Hematopoietic multipotent progenitor cell treated with erythropoietin and hydrocortisone succinate and interleukin-3 and kit ligand, for 15 days (in vitro differentiated cells): ENCODE measurements at places on chromosomes 3 and 15.

DNA sequence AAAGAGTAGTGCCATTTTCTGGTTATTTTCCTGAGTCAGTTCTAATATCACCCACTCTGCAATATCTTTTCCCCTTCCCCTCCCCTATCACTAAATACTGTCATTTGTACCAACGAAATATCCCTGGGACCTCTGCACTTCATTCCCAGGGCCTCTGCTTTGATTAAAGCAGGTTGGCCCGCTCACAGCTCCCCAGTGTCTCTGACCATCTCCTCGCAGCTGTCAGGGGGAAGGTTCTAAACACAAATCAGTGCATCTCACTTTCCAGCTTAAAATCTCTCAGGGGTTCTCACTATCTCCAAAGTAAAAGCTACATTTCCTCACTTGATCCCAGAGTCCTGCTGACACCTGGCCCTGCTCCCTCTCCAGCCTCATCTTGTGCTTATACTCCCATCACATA lies 28.1 kb upstream of the SLC35G2 start:
- no peak for DNase-seq

GRCh38 chr15:60494108-60494507 lies 15.2 kb upstream of the ICE2 start:
- no peak for DNase-seq

- no peak for DNase-seq
Measured at GRCh38 chr3:194548346-194549321, 61.8 kb upstream of the ATP13A3 start.

DNA sequence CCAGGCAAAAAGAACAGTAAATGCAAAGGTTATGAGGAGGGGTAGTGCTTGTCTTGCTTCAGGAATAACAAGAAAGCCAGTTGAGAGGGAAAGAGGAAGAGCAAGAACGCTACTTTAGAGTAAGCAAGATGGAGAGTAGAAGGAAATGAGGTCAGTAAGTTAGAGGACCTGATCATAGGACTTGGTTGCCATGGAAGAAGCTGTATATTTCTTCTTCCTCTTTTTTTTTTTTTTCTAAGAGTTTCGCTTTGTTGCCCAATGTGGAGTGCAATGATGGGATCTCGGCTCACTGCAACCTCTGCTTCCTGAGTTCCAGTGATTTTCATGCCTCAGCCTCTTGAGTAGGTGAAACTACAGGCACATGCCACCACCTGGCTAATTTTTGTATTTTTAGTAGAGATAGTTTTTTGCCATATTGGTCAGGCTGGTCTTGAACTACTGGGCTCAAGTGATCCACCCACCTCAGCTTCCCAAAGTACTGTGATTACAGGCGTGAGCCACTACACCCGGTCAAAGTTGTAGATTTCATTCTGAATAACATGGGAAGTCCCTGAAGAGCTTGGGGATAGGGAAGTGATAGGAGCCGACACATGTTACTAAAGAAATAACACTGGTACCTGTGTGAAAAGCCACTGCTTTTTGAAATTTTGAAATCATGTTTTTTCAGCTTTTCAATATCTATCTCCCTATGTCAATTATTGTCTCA lies 527.9 kb upstream of the NAALADL2 start:
- DNase-seq: no peak

- no peak for DNase-seq
Measured at GRCh38 chr3:156323466-156323865, 203.1 kb downstream of the KCNAB1 start.

DNA sequence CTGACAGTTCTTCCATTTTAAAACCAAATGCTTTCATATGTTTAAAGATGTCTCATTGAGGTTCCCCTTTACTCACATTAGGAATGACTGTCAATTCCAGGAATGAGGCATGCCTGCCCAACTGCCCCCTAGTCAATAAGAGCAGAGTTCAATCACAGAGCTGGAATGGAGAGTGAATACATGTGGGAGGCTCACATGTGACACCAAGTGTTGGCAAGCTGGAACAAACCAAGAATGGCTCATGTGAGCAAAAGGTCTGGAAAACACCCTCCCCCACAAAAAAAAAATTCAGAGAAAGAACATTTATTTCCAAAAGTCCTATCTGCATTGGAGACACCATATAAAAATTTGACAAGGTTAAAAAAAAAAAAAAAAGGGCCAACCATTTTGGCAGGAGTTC lies 3.7 kb downstream of the PBRM1 start:
- peak; percentile 25 for DNase-seq

- DNase-seq: no peak
Measured at GRCh38 chr3:64345371-64345770, 120.1 kb upstream of the PRICKLE2 start.

GRCh38 chr15:85685356-85685755 lies 109.4 kb downstream of the KLHL25 start:
- DNase-seq: no peak

DNA sequence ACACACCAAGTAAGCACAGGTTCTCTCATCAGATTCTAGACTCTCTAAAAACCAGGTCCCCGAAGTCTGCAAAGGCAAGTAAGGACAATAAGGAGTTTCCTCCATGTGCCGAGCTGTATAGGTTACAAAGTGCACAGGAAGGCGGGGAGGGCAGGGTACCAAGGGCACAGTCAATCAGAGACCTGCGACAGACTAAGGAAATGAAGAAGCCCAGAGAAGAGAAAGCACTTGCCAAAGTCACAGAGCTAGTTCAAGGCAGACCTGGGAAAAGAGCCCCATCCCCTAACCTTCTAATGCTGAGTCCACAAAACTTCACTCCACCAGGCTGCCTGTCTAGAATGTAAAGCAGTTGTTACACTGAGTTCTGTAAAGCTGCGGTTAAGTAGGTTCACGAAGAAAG lies 1.7 kb downstream of the SEC13 start:
- no peak for DNase-seq

- no peak for DNase-seq
Measured at GRCh38 chr3:96931119-96931862, 116.9 kb downstream of the EPHA6 start.

- DNase-seq: no peak
Measured at GRCh38 chr3:101042996-101043686, 49.9 kb upstream of the ABI3BP start.

- no peak for DNase-seq
Measured at GRCh38 chr3:123072564-123072963, 5.7 kb downstream of the PDIA5 start.

GRCh38 chr15:76978522-76979330 lies 16.2 kb upstream of the PSTPIP1 start:
- DNase-seq: no peak

DNA sequence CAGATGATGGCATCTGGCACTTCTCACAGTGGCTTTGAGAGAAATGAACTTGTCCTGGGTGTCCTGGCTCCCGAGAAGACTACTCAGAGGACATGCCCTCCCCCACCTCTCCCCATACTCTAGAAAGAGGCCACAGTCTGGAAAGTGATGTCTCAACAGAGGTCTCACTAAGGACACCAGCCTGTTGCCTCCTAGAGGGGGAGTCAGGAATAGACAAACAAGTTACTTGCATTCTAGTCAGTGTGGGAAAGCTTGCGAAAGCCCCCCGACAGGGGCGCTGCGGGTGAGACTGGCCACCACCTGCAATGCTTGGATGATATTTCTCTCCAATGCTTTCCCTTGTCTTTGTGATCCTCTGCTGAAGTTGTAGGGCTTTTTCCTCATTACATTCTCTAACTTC lies 17.2 kb downstream of the B4GALT4 start:
- no peak for DNase-seq

DNA sequence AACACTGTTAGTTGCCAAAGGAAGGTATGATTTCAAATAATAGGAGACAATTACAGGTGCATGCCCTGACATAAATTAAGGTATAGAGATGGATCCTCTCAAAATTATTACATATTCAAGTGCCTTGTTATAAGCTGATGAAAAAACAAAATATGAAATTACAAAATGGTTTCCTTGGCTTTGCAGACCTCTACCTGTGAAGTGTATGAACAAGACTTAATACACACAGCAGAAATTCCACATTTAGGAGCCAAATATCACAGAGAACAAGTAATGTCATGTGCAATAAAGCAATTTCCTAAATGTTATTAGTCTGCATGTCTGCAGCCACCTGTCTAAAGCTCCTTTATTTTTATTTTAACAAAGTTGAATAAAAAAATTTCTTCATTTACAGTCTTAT lies 151.5 kb downstream of the ALCAM start:
- no peak for DNase-seq

- DNase-seq: no peak
Measured at GRCh38 chr3:51353131-51353530, 32.0 kb upstream of the MANF start.

DNA sequence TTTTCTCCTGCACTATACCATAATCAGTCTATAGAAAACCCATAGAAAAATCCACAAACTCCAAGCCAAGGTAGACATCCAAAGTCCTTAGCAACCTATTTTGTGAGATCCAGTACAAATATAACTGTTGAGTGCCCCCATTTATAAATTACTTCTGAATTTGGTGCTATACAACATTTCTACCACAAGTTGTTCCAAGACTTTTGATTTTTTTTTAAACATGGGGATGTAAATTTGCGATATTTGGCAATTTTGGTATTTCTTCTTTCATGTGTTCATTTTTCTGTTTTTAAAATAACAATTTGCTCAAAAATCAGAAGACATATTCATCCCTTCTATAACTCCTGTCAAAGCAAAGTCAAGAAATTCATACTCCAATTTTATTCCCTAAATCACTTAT lies 763.8 kb downstream of the ROBO1 start:
- DNase-seq: no peak

DNA sequence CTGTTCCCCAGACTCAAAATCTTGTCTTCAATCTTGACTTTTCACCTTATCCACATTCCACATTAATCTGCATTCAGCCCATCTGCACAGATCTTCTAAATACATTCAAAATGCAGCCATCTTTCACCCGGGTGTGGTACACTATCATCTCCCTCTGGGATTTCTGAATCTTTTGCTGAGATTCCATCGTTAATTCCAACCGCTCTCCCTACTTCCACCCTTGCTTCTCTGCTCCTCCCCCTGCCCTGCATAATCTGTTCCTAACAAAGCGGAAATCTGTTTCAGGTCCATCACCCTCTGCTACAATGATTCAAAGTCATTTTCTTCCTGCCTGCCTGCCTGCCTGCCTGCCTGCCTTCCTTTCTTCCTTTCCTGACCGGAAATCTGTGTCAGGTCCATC lies 7.9 kb upstream of the GOLGA8B start:
- no peak for DNase-seq

DNA sequence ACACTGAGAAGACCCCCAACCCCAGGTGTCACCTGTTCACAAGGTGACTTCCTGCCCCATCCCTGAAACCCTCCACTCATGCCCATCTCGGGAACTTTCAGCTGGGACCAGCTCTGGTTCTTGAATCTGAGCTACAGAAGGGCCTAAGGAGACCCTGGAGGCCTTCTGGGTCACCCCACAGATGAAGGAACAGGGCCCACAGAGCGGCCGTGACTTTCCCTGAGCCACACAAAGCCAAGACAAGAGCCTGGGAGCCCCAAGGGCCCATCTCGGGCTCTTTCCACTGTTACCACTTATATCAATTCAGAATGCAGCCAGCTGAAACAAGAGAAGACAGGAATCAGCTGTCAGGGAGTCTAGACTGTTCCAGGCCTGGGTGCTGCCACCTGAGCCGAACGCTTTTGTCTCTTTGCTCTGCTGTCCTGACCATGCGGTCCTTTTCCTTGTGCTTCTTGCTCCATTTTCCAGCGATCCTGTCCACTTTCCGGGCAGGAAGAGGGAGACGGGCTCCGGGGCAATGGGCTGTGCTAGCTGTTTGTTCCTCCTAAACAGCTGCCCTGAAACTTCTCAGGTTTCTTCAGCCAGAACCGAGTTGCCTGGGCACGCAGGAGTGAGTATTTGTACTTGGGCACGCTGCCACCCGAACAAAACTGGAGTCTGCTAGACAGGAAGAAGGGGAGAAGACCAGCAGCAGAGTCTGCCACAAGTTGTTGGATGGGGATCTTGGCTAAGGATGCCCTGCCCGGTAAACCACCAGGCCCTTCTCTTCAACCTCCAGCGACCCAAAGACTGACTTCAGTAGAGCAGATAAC lies 28.0 kb upstream of the PIGZ start:
- no peak for DNase-seq

DNA sequence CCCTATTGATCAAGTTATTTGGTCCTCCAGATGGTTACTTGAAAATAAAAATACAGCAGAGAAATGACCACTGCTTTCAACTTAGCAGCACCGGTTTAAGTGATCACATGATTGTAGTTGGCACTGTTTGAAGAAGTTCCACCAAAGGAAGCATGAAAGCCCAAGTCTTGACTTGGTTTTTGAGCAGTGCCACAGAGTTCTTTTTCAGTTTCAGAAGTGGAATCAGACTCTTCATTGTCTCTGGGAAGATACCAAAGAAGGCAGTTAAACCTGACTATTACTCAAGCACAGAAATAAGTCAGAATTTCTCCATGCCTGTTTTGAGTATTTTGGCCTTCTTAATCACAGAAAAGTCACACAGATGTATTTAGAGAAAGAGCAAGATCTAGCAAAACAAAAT lies 66.7 kb downstream of the BBX start:
- no peak for DNase-seq

GRCh38 chr3:96959901-96960641 lies 145.7 kb downstream of the EPHA6 start:
- DNase-seq: no peak
